Spleen (tissue), 13 donors: ENCODE measurements at places on chromosomes 16 and 17. TPM values are rescaled to one million over a fixed set of nuclear protein-coding genes. Genes with fewer than 3 reads are reported as not detected.

CDIPT gene
- 60.8 TPM for total RNA-seq

KRT39 gene
- not detected for total RNA-seq

DNA sequence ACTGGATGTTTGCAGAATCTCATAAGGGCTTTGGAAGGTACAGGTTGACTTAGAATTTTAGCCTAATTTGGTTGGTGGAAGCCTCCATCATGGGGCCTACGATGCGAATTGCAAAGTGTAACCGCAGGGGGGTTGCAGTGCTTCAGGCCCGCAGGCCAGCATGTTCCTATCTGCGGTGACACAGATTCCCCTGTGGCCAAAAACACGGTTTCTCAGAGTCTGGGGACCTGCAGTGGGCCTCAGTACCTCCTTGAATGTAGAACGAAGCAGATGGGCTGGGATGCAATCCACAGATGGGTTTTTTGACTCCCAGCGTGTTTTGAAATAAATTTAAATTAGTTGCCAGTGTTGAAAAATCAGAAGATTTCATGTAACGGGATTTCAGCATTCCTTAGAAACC, 34.7 kb downstream of the KIAA0513 start:
- H3K27me3 ChIP-seq = no peaks in the 10 kb centered on the region
- H3K36me3 ChIP-seq = peaks cover 44% of the 10 kb centered on the region

GRCh38 chr17:7995724-7996123, 6.7 kb upstream of the GUCY2D start:
- H3K27ac ChIP-seq = no peak overlapping the region
- H3K4me1 ChIP-seq = peaks cover 11% of the 10 kb centered on the region
- H3K27me3 ChIP-seq = no peaks in the 10 kb centered on the region
- H3K4me3 ChIP-seq = no peak overlapping the region
- no peak for DNase-seq

GRCh38 chr17:72782985-72783701, 309.3 kb downstream of the SLC39A11 start:
- no peak for DNase-seq
- no peaks in the 10 kb centered on the region for H3K36me3 ChIP-seq
- H3K27ac ChIP-seq = no peak overlapping the region
- no peaks in the 10 kb centered on the region for H3K27me3 ChIP-seq
- H3K4me1 ChIP-seq = no peaks in the 10 kb centered on the region
- no peak overlapping the region for H3K4me3 ChIP-seq

PRSS8 gene
- total RNA-seq = not detected

GRCh38 chr17:6023036-6023831, 46.9 kb upstream of the WSCD1 start:
- H3K36me3 ChIP-seq = no peaks in the 10 kb centered on the region
- H3K4me1 ChIP-seq = no peaks in the 10 kb centered on the region
- no peak overlapping the region for H3K27ac ChIP-seq
- no peak for DNase-seq

- H3K36me3 ChIP-seq = no peaks in the 10 kb centered on the region
- H3K27me3 ChIP-seq = no peaks in the 10 kb centered on the region
- no peak overlapping the region for H3K27ac ChIP-seq
Measured at GRCh38 chr17:81138500-81138899, 26.8 kb upstream of the PVALEF start.
